ENCODE measurements at places on chromosomes 16 and 17.

GRCh38 chr16:88619859-88620815 lies 18.2 kb upstream of the IL17C start:
- no peak for DNase-seq

- DNase-seq = peak; percentile 79
These were observed 682.1 kb upstream of the SOX9 start for GRCh38 chr17:71438631-71439146.

DNA sequence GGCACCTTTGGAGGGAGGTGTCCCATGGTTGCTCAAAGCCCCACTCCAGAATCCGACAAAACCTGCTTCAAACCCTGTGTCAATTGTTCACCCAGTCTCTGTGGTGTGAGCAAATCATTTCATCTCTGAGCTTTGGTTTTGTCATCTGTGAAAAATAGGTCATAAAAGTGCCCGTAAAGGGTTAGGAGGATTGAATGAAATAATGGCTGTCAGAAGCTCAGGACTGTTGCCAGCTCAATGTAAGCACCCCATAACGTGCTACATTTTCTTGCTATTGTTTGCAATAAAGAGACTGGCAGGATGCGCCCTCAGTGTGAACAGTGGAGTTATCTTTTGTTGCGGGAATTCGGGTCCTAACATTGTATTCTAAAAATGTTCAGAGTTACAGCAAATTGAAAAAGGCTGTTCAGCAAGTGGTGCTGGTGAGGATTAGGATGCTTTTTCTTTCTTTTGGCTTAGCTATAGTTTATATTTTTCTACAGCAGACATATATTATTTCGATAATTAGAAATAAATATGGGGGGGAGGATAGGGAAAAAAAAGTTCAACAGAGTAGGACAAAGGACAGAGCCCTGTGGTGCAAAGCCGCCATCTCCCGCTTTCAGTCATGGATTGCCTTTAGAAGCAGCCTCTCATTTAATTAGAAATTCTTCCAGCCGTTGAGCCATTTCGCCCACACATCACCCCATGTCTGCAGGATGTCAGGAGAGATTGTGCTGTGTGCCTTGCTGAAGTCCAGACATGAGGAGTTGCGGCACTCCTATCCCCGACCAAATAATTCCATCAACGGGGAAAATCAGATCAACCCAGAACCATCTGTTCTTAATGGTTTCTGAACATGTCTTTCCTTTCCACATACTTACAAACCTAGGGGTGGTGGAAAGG lies 20.9 kb upstream of the PYY start:
- peak; percentile 54 for DNase-seq

DNA sequence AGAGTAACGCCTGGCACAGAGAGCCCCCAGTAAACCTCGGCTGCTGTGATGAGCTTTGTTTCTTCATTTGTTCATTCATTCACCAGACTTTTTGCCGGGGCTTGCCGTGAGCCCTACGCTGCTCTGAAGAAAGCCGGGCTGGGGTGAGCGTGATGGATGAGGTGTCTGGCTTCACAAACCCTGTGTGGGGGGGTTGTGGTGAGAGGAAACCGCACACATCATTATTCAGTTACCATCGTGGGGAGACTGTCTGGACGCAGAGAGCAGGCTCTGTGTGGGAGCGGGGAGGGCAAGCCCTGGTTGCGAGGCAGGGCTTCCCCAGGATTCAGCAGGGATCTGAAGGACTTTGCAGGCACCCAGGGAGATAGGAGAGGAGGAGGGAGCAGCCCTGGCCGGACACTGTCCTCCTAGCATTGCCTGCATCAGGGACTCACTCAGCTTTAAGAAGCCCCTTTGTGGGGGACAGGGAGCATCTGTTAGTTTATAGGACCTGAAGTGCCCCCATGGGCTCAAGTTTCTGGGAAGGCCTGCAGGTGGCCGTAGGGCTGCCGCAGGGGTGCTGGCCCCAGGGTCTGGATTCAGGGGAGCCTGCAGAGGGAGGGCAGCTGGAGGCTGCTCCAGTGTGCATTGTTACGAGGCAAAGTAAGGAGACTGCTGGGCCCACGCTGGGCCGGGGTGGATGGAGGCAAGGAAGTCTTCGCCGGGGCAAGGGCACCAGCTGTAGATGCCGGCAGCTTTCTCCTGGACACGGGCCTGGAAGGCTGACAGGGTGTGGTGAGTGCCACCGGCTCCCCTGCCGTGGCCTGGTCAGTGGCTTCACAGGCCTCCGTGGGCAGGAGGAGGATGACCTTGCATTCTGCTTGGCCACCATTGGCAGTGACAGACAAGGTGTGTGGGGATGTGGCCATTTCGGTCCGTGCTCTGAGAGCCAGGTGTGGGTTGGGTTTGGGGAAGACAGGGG lies 334.5 kb downstream of the SEC14L1 start:
- no peak for DNase-seq

GRCh38 chr16:54585998-54586340 lies 299.4 kb upstream of the IRX3 start:
- peak; percentile 87 for DNase-seq

GRCh38 chr17:50443505-50443974 lies 17.5 kb downstream of the ACSF2 start:
- DNase-seq = peak; percentile 19

DNA sequence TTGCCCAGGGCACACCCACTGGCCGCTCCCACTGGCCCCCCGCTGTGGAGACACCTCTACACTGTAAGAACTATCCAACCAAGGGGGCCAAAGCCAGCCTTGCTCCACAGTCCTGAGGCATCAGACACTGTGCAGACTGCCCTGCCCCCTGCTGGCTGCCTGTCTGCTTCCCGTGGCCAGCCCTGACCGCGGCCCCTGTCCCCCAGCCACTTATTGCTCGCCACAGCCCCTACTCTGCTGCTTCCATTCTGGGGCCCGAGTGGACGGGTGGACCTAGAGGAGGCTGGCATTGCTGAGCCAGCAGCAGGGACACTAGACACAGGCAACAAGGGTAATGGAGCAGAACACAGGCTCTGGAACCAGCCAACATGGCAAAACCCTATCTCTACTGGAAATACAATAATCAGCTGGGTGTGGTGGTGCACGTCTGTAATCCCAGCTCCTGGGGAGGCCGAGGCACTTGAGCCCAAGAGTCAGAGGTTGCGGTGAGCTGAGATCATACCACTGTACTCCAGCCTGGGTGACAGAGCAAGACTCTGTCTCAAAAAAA lies 19.7 kb upstream of the LRRC37A3 start:
- peak; percentile 24 for DNase-seq

- no peak for DNase-seq
These were observed 46.7 kb downstream of the RNF157 start for GRCh38 chr17:76193591-76193990.

GRCh38 chr17:58368860-58369213 lies 16.8 kb upstream of the SUPT4H1 start:
- no peak for DNase-seq

Measured in eye (tissue), 1 donor.